ENCODE measurements at places on chromosomes 16 and 17.

GRCh38 chr17:1126250-1126797 lies 53.5 kb downstream of the ABR start:
- no peak for DNase-seq

DNA sequence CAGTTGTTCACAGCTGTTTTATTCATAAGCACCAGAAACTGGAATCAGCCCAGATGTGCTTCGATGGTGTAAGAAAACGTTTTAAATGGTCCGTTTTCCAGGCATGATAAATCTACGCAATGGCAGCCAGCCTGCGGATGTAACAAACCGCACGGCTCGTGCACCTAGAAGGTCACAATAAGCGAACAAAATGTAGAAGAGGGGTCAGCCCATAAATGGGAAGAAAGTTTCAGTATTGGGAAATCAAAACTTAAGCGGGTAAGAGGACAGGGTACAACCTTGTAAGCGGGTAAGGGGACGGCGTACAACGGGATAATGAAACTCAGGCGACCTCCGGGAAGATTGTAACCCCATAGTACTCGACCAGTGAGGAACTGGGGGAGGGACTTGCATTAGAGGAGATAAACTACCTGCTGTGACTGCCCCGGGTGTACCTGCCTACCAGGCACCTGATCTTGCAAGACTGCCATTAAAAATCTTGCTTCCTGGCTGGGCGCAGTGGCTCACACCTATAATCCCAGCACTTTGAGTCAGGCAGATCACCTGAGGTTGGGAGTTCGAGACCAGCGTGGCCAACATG lies 66.6 kb downstream of the ANKRD11 start:
- no peak for DNase-seq

DNA sequence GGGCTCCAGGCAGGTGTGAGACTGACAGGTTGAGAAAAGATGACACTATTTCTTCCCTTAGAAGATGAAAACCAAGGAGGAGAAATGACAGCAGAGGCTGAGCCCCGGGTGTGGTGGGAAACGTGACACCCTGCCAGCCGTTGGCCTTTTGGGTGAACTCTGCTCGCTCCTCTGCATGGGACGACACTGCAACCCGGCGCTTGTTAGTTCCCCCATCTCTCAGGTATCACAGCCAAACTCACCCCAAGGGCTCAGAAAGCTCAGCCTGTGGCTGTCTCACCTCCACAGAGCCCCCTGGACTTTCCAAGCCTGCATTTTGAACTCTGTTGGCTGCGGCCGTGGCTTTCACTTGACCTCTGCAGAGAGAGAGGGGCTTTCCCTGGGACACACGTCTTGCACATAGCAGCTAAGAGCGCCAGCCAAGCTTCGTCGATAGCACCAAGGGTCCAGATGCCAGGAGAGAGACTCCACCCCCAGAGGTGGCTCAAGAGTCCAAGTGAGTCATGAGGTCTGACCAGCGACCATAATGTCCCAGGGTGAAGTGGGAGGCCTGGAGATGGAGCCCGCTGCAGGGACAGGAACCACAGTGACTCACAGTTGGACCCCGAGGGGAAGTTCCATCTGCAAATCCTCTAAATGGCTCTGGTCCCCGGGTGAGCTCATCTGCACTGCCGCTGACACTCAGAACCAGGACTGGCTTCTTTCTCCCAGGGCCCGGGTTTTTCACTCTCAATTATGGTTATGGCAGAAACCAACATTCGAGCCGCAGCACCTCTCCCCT lies 301.9 kb downstream of the SOX9 start:
- DNase-seq = no peak

GRCh38 chr17:17073030-17073564 lies 30.8 kb downstream of the MPRIP start:
- no peak for DNase-seq

DNA sequence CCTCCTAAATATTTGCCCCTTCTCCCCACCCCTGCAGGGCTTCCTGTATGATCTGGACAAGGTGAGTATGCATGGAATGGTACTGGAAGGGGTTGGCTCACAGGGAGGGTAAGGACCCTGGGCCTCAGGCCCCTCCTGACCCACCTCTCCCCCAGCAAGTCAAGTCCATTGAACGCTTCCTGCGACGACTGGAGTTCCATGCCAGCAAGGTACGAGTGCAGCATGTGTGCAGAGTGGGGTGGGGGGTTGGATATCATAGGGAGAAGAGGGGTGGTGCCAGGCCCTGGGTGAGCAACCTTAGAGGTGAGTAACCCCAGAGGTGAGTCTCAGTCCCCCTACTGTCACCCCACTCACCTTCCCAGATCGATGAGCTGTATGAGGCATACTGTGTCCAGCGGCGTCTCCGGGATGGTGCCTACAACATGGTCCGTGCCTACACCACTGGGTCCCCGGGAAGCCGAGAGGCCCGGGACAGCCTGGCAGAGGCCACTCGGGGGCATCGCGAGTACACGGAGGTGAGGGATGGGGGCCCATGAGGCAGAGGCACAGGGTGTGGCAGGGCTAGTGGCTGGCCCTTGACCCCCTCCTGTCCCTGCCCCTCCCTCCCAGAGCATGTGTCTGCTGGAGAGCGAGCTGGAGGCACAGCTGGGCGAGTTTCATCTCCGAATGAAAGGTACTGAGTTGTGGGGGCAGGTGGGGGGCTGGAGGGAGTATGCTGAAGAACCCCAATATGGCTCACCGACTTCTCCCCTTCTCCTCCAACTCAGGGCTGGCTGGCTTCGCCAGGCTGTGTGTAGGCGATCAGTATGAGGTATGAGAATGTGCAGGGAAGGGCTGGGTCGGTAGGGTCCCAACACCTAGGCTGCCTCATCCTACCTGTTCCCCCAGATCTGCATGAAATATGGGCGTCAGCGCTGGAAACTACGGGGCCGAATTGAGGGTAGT lies 11.3 kb downstream of the RIPOR1 start:
- DNase-seq = no peak

DNA sequence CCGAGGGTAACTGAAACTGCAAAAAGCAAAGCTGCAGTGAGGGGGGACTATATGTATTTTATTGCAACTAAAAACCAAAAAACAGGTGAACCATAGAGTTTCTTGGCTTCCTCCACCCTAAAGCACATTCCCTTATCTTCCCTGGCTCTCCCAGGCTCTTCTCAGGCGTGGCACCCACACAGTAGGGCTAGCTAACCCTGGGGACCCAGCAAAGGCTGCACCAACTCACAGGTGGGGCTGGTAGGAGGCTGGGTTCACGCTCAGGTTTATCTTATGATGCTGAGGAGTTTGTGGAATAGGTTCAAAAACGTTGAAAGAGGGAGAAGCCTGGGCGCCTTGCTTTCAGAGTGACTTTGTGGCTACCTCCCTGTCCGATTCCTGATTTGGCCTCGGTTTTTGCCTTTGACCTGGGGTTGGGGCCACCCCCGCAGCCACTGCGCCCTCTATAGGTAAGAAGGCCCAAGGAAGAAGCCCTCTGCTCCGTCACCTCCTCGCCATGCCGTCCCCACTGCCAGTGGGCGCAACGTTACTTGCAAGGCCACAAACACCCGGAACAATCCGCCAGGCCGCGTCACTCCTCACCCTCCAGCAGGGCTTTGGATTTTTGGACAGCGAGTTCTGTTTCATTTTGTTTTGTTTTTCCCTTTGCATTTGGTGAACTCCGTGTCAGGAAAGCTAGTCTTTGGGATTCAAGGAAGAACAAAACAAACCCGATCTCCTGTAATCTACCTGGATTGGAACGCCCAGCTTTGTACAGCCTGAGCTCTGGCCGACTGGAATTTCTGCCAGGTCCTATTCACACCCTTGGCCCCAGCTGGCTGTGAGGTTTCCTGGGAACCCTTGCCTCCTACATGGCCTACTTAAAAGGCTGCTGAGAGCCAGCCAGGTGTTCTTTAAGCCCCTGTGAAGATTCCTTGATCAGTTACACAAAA lies 60.8 kb downstream of the TBC1D16 start:
- no peak for DNase-seq

DNA sequence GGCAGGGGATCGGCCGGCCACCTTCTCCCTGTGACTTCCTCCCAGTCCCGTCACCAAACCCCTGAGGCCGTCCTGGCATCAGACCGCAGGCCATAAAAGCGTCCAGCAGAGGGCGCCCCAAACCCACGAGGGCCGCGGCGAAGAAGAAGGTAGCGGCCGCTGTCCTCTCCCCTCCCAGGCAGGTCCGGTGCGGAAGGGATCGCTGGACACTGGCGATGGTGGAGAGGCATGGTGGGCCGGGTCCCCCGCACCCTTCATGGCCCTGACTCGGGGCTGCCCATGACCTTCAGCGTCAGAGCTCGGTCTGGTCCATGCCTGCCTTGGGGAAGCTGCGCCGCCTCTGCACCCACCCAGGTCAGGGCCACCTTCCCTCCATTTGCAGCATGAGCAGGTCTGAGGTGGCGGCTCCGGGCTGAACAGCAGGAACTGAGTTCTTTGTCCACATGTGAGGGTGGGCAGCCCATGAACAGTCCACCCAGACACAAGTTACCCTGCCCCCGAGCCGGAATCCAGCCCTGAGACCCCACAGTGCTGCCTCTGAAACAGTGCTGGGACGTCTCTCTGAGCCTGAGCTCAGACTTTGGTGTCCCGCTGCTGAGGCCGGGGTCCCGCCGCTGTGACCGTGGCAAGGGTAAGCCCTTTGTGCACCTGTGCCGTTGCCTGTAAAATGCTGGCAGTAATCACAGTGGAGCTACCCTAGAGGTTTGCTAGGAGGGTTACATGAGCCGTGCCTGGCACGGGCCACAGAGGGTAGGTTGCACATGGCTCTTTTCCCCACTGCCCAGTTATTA lies 40.8 kb upstream of the CMIP start:
- peak; percentile 60 for DNase-seq
